ENCODE measurements at places on chromosomes 1 and 21.

DNA sequence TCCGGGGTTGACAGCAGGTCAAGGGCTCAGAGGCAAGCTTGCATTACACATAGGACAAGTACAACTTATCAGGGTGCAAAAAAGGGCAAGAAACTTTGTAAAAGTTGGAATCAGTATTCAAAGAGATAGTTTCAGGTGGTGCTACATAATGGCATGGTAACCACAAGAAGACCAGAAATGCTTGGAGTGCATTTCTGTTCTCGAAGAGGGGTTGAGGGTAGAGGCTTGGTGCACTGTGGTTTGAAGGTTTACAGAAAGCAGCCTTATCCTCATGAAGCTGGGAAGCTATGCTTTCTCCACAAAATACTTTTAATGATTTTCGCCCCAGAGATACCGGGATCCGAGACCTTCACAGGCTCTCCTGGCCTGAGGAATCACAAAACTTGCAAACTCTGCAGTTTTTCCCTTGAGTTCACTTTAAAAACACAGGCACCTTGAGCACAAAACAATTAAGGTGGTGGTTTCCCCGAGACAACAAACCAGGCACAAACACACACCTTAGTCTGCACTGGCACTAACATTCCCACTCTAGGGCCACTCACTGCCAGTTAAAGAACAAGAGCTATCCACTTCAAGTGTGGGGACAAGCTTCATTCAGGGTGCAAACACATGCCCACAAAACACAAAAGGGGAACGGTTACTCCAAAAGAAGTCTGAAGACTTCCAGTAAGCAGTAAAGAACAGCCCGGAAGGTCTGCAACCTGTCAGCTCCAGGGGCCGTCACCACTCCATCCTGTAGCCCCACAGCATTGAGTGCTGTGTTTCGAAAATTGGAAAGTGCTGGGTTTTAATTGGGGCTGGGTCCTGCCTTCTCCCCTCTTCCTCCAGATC lies 29.8 kb upstream of the NFIA start:
- no peak for DNase-seq

GRCh38 chr1:109850827-109851226 lies 59.8 kb upstream of the CSF1 start:
- DNase-seq: no peak

DNA sequence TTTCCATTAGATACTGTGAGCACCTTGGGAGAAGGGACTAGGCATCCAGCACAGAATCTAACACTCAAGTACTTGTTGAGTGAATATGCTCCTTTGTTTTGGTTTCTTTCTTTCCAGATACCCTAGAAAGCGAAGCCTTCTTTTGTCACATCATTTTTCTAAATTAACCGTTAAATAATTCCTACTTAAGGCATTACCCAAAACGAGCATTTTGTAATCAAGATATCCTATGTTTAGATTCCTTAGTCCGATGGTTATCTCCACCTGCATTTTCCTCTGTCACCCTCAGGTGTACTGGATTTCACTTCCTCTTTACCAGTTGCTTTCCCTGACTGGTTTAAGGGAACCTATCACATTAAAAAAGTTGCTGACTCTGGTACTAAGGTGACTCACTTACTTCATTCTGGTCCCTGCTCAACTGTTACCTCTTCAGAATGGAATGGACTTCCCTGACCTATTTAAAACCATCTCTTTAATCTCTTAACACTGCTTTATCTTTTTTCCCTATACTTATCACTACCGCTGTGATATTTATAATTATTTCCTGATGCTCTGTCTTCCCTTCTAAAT lies 3.2 kb downstream of the B3GALNT2 start:
- no peak for DNase-seq

DNA sequence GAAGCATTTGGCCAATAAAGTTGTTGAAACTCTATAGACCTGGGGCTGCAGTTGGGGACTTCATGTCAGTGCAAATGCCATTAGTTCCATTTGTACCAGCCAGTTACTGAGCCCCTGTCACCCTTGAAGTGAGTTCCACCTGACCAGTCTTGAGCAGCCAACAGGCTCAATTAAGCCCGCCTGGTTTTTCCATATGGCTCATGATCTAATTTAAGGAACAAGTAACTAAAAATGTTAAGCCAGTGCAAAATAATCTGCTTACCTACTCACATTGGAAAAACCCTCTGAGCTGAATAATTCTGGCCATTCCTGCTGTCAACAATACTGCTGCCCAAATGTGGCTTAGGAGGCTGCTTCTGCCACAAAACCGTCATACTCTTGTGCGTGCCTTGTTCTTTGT lies 21.6 kb downstream of the NSUN4 start:
- no peak for DNase-seq

DNA sequence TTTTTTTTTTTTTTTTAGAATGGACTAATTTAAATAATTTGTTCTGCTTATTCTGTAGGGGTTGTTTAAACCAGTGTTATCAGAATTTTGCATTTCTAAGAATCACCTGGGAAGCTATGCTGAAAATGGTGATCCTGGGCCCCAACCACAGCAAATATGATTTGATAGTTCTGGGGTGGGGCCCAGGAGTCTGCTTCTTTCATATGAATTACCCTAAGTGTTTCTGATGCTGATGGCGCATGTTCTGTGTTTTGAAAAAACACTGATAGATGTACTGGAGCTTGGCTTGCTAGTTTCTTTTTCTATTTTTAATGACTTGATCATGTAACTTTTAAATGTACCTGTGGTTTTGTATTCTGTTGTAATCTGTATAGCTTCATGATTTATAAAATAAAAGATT lies 89.3 kb downstream of the CDC14A start:
- DNase-seq: no peak

GRCh38 chr1:169833179-169833901 lies 38.6 kb upstream of the METTL18 start:
- no peak for DNase-seq

DNA sequence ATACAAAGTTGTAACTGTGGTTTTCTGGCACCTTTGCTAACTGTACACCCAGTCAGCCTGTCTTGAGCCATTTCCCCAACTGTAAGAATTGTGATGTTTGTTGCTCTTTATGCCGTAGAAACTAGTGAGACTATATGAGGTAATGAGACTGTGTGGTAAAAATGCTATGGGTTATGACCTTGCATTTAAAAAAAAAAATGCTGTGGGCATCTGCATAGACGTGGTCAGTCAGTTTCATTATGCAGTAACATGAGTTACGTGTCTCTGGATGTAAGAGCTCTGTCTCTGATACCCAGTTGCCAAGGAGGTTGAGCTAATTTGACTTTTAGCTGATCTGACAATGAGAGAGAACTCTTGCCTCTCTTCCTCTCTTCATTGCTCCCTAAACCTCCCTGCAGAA lies 80.6 kb upstream of the LAMC2 start:
- no peak for DNase-seq

- DNase-seq: no peak
Observed at GRCh38 chr21:23876925-23877558, 1730.2 kb downstream of the MRPL39 start.

DNA sequence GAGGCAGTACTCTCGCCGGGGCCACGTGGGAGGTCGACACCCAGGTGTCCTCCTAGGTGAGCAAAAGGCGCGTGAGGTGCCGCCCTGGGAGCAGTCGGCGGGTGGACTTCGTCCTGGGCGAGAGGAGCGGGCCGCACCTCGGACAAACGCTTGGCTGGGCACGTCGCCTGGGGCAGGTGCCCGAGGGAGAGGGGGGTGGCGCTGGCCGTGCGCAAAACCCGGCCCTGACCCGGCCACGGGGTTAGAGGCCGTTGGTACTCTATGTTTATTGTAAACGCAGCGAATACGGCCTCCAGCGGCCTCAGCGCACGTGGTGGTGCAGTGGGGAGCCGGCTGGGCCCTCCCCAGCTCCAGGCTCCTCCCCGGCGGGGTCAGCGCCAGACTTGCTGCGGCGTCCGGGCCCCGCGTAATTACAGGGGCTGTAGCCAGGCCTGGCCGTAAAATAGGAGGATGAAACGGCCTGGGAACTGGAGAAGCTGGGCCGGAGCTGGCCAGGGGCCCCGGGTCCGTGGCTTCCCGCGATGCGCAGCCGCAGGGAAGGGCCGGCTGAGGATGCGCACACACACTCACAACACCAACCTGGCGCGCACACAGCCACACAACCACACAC lies 1.6 kb upstream of the EFNA1 start:
- no peak for DNase-seq

DNA sequence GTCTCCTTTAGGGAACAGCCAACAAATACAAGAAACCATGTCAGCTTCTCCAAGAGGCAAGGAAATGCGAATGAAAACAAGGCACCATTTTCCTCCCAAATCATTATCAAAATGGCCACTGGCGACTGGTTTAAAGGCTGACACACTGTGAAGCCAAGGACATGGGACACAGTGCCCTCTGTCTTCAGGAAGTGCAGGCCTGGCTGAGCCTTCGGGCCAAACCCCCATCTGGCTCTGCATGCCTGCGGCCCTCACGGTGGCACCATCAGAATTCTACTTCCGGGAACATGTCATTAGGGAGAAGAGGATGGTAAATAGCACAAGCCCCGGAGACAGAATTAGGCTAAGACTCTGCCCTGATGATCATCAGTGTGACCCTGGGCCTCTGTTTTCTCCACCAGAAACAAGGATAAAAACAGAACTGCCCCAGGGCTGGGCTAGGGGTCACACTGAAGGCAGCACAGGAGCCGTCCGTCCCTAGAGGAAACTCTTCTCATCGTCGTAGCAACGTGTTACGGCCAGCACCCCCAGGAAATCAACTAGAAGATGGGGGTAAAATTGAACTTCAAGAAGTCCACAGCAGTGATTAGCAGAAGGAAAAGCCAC lies 103.5 kb downstream of the NPHP4 start:
- DNase-seq: no peak

DNA sequence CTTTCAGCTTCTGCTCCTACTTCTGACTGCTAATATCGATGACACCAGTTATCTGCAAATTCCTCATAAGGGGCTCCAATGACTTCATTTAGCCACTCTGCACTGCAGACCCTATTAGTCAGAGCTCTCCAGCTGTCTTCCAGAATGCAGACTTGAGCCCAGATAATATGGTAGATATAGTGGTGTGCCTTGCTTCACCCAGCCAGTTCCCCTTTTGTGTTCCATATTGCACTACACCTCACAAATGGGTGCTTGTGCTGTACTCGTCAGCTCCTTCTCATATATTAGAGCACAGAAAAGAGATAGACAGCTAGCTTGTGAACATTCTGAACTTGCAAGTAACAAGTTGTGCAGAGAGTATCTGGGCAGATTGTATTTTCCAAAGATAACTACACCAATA lies 23.7 kb upstream of the COG2 start:
- DNase-seq: no peak

DNA sequence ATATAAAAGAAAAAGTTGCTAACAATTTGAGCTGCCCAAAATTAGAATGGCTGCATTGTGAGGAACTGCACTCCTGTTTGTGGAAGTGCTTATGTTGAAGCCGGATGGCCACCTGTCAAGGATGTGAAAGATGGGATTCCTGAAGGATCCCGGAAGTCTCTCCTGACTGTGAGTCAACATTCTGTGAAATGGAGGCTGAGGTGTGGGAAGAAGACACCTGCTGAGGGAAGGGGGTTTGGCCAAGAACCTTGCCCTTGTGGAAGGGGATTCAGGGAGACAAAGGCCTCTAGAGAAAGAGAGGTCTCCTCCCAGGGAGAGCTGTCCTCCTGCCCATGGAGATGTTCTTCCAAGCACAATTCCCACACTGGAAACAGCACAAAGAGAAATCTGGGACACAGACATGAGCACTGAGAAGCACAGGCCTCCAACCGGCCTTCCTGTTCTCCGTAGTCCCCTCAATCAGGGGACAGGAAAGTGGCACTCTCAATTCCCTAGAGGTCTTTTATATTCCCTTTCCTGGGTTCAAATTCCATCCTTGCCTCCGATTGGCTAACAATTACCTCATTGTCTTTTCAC lies 70.5 kb downstream of the CD2 start:
- DNase-seq: no peak

DNA sequence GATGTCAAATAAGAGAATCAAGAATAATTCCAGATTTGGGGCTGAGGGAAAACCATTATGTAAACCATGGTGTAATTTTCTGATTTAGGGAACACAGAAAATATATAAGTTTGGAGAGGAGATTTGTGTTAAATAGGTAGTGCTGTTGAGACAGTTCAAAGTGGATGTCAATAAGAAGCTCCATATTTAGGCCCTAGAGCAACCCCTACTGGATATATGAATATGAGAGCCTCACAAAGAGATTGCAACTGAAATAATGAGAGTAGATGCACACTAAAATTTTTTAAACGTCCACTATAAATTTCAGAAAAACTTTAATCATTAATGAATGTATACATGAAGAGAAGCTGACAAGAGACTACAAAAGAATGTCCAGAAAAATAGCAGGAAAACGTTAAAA lies 1447.8 kb upstream of the PRMT6 start:
- DNase-seq: no peak

DNA sequence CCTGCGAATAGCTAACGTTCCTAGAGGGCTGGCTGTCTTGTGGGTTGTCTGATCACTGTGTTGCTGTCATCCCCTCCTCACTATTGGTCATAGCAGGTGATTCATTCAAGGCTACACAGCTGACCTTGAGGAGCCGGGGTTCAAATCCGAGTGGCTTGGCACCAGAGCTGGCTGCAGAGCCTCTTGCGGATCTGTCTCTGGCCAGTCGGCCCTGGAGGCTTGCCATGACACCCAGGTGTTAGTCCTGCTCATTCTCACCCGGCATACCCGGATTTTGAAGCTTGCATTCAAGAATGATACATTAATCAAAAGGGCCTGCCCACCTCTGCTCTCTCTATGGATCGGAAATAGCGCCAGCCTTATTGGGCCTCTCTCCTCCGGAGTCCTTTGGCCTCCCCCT lies 110.4 kb downstream of the DHRS3 start:
- DNase-seq: no peak

DNA sequence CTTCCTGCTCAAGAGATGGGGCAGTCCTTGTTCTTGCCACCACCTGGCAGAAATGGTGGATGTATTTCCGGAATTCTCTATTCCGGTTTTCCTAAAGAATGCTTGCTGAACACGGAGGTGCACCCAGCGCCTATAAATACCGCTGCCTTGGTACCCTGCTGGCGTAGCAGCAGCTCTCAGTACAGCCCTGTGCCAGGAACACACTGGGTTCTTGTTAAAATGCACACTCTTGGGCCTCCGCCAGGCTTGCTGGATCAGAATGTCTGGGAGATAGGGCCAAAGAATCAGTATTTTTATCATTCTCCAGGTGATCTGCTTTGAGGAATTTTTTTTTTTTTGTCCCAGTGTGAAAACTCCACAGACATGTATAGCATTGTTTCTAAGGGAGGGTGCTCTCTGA lies 54.2 kb downstream of the IGSF5 start:
- DNase-seq: no peak

- DNase-seq: no peak
Observed at GRCh38 chr1:155860970-155861510, 1.7 kb downstream of the SYT11 start.

DNA sequence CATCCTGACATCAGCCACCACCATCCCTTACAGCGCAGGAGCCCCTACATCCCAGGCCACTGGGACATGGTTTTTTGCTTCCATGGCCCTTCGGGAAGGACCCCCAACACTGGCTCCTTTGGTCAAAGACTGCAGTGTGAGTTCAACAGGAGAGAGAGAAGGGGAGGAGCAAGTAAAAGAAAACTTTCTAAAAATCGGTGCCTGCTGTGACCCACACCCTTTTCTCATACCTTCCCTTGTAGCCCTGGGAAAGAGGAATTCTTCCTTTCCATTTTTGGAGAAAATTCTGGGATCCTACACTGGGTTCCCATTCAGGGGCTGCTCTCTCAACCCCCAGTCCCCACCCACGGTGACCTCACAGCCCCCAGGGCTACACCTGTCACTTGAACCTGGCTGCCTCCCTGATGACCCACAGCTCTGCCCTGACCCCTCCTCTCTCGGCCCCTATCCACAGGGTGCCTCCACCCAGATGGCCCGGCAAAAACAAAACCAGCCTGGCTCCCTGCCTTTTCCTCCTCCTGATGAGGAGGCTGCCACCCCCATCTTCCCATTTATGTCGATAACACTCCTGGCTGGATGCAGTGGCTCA lies 7.6 kb downstream of the PADI4 start:
- DNase-seq: no peak
